Stomach (tissue), 19 donors: ENCODE measurements at places on chromosomes 16 and 17. TPM values are rescaled to one million over a fixed set of nuclear protein-coding genes. Genes with fewer than 3 reads are reported as not detected.
A peak's percentile ranks its signal among the peaks of the same experiment; 100 is the strongest.

DNA sequence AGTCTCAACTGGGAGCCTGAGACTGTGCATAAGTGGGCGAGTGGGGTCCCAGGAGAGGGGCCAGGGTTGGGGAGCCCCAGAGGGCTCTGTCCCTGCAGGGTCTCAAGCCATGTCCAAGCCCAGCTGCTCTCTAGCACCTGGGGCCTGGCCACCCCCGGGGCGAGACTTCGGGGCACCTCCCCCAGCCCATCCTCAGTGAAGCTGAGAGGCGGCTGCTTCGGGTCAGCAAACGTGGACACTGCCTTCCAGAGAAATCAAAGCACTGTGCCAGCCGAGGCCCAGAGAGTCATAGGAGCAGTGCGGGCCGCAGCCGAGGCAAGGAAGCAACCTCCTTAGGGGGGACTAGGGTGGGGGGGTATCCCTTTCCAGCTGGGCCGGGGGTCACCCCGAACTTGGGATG is 77.5 kb downstream of the ENGASE start:
- DNase-seq = no peak

GRCh38 chr16:8178271-8178670 is 412.0 kb downstream of the TMEM114 start:
- no peak for DNase-seq

DNA sequence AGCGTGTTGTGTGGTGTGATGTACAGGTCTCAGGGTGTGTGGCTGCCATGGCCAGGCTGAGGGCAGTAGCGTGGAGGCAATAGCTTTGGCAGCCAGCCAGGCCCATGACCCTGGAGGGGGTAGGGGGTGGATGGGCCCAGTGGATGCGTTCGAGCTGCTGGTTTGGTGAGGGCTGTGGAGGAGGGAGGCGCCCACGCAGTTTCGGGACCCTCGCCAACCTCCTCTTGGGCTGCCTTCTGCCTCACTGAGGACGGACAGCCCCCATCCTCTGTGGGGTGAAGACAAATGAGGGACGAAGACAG is 238.6 kb upstream of the GSE1 start:
- DNase-seq = no peak

GRCh38 chr16:82730901-82731300 is 104.1 kb downstream of the CDH13 start:
- DNase-seq = no peak

DNA sequence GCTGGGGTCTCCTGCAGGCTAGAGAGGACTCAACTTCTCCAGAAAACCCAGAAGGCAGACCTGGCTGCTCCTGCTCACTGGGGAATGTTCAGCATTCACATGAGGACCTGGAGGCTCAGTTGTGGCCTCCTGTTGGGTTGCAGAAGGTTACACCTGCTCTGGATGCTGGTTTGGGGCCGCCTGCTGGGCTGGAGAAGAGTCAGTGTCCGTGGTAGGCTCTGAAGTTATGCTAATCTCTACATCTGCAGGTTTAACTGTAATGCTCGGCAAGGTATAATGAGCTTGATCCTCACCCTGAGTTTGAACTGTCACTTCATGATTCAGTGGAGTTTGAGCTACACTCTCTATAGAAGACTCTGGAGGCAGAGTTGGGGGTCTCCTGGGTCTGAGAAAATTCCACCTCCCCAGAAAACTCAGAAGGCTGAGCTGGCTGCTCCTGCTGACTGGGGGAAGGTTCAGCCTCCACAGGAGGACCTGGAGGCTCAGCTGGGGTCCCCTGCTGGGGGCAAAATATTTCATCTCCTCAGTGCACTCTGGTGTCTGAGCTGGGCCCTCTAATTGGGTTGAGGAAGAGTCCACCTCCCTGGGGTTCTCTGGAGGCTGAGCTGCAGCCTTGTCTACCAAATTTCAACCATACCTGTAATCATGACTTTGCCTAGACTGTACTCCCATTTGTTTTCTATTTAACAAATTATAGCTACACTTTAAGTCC is 23.5 kb downstream of the RDM1 start:
- no peak for DNase-seq

- DNase-seq = no peak
Observed at GRCh38 chr17:31416503-31416923, 25.0 kb downstream of the RAB11FIP4 start.

GRCh38 chr17:27649929-27650328 is 18.9 kb downstream of the LGALS9 start:
- peak; percentile 58 for DNase-seq

- DNase-seq = no peak
Observed at GRCh38 chr16:17802571-17802970, 331.8 kb upstream of the XYLT1 start.

- no peak for DNase-seq
Observed at GRCh38 chr16:48556913-48557351, 53.0 kb downstream of the N4BP1 start.

DNA sequence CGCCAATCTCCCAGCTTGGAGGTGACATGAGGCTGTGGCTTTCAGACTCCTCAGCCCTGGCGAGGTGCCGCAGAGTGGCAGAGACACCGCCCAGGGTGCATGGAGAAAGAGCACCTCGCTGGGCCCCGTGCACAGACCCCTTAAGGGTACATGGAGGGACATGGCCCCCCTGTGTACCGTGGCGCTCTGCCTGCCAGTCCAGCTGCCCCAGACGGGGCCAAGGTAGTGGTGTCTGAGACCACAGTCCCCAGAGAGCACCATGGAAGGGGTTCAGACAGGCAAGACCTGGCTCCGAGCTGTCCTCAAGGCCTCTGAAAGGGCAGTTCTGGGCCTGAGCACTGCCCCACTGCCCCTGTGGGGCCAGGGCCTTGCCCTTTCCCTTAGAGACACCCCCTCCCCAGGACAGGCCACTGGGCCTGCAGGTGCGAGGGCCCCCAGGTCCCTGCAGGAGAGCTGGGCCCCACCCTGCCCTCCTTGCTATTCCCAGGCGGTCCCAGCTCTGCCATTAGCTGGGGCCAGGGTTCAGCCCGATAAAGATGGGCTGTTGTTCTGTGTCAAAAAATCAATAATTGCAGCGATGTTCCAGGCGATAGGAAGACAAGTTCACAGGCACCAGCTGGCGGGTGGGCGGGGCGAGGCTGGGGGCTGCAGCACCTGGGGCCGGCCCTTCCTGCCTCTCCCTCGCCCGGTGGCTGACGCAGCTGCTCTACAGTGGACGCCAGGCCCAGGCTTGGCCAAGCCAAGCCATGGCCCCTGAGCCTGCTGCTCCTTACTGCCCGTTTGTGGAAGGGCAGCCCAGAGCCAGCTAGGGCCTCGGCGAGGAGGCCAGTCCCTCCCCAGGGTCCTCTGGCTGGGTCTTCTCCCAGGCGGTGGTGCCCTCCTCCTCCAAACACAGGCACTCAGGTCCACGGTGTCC is 51.7 kb downstream of the ZFPM1 start:
- DNase-seq = peak; percentile 88

DNA sequence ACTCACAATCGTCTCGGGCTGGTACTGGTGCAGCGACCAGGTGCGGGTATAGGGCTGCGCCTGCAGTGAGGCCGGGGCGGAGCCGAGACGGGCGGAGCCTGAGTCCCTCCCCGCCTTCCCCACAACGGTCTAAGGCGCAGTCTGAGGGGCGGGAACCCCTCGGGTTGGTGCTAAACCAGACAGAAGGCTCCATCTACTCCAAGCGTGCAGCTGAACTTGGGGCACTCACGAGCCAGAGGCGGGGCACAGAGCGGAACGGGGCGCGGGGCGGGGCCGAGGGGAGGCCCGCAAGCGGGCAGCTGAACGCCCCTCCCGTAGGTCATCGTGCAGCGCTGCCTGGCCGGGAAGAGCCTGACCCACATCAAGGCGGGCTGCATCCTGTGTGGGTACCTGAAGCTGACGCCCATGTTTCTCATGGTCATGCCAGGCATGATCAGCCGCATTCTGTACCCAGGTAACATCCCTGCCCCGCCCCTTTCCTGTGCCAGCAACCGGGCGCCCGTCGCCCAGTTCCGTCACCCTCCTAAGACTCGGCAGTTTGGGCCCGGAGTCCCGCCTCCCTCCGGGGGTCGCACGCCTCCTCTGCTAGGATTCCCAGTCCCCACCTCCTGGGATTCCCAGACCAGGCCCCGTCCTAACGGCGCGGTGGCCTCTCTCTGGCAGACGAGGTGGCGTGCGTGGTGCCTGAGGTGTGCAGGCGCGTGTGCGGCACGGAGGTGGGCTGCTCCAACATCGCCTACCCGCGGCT is 5.0 kb downstream of the SLC5A2 start:
- DNase-seq = peak; percentile 75

DNA sequence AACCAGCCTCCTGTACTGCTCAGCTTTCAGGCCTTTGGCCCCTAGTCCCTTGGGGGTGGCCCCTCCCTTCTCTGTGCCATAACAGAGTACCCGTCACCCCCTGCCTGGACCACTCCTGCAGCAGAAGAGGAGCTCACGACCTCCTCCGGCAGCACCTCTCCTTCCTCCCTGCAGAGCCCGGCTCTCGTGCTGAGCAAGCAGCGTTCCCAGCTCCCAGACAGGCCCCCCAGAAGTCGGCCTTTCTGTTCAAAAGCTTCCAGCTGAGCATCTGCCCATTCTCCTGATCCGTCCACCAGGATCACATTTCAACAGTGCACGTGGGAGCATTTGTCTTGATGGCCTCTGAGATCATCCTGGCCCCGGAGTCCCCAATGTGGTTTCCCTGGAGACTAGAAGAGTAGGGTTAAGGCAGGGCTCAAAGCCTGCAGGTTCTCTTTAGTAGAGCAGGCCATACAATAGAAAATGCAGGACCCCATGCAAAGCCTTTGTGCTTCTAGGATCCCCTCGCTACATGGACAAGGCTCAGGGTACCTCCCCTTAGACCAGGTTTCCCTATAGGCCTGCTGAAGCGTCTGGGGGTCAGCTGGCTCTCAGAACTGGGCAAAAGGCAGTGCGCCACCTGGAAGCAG is 35.6 kb downstream of the NLRC3 start:
- DNase-seq = no peak

DNA sequence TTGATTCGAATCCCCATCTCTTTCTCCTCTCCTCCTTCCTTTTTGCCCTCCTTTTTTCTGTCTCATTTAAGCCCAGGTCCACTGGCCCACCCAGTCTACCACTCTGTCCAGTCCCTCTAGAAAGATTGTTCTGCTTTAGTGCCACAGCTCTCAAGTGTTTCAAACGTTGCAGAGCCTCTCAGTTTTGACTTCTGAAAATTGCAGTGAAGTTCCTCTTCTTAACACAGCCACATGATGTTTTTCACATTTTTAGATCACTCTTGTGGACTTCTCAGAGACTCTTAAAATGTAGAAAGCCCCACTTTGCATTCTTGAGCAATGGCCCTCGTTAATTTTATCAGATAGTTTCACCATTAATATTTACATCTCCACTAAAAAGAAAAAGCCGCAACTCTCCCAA is 253.1 kb downstream of the HAPSTR1 start:
- DNase-seq = no peak

- DNase-seq = no peak
Observed at GRCh38 chr17:7113273-7114071, 1.1 kb downstream of the ASGR2 start.

- DNase-seq = no peak
Observed at GRCh38 chr17:2637422-2637821, 44.0 kb downstream of the PAFAH1B1 start.

- no peak for DNase-seq
Observed at GRCh38 chr17:6528557-6528956, 27.8 kb downstream of the PITPNM3 start.

- no peak for DNase-seq
Observed at GRCh38 chr17:75698659-75699058, 22.6 kb upstream of the ITGB4 start.

DNA sequence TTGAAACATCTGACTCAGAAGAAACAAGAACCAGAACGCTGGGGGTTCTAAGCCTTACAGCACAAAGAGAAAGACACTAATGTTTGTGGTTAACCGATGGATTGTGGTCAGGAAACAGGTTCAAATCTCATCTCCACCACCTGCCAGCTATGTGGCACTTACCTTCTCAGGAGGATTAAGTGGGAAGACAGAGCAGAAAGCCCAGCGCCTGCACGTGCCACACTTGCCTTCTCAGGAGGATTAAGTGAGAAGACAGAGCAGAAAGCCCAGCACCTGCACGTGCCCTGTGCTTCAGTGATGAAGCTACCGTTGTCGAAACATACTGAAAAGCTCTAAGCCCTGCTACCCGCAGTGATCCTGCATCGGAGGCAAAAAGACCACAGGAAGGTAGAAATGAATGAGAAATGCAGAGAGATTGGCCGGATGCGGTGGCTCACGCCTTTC is 90.6 kb downstream of the NXN start:
- no peak for DNase-seq

DNA sequence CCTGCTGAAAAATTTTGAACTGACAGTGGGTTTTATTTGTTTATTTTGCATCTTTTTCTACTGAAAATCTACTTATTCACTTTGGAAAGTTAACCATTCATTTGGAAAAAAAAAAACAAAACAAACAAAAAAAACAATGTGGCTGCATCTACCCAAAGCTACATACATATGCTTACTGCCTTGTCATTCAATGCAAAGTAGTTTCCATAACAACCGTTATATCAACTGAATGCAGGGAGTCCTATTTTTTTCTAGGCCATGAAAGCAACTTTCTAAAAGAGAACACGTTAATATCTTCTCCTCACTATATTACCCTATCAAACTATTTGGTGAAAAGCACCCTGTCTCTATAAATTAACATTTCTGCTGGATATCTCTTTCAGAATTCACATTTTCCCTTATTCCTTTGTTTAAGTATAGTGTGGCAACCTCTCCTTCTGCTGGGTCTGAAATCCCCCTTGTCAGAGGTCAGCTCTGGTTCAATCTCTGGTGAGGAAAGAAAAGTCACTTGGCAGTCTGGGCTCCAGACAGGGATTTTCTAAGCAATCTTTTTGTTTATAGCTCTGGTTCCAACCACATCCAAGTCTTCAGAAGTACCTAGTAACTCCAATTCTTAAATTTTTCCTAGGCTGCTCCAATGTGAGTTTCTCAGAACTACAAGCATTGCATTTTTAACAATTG is 528.4 kb upstream of the TOM1L1 start:
- DNase-seq = peak; percentile 12

- no peak for DNase-seq
Observed at GRCh38 chr17:63695889-63696288, 4.0 kb downstream of the LIMD2 start.

SPN gene
- total RNA-seq = 20.1 TPM

CYBA gene
- 175 TPM for total RNA-seq

CTF1 gene
- not detected for total RNA-seq

PRM1 gene
- not detected for total RNA-seq

MT1A gene
- not detected for total RNA-seq

PPM1E gene
- not detected for total RNA-seq
